ENCODE measurements at places on chromosomes 3 and 15. TPM values are rescaled to one million over a fixed set of nuclear protein-coding genes. Genes with fewer than 3 reads are reported as not detected.
A peak's percentile ranks its signal among the peaks of the same experiment; 100 is the strongest.

DNA sequence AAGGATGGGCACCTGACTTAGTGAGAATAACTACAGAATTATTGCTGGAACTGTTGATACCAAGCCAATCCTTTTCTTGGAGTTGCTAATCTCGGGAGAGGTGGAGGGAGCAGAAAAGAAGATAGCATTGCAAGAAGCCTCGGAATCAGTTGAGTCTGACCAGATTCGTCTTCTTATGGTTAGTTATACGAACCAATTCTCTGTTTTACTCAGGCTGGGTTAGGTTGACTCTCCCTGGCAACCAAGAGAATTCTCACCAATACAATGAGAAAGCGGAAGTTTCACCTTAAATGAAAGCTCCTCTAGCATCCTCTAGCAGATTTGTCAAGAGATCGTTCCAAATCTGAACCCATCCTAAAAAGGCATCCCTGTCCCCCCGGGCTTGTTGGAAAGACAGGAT, 43.5 kb upstream of the UBE2E1 start:
- no peak for DNase-seq

DNA sequence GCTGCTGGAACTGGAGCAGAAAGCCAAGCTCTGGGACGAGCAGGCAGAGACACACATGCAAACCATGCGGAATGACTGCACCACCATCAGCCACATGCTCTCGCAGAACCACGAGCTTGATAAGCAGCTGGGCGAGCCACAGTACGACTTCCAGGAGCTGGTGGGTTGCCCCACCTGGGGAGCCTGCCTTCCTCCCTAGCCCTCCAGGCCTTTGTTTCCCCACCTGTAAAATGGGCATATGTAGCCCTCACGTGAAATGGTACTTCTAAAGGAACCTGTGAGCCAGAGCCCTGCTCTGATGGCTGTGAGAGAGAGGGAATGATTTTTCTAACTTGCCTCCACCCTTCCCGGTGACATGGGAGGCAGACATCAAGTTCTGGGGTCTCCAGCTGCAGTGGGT, 44.6 kb upstream of the GOLGA6B start:
- DNase-seq = no peak

LCTL gene
- 4.6 TPM for total RNA-seq

WDR93 gene
- 0.25 TPM for total RNA-seq

DNA sequence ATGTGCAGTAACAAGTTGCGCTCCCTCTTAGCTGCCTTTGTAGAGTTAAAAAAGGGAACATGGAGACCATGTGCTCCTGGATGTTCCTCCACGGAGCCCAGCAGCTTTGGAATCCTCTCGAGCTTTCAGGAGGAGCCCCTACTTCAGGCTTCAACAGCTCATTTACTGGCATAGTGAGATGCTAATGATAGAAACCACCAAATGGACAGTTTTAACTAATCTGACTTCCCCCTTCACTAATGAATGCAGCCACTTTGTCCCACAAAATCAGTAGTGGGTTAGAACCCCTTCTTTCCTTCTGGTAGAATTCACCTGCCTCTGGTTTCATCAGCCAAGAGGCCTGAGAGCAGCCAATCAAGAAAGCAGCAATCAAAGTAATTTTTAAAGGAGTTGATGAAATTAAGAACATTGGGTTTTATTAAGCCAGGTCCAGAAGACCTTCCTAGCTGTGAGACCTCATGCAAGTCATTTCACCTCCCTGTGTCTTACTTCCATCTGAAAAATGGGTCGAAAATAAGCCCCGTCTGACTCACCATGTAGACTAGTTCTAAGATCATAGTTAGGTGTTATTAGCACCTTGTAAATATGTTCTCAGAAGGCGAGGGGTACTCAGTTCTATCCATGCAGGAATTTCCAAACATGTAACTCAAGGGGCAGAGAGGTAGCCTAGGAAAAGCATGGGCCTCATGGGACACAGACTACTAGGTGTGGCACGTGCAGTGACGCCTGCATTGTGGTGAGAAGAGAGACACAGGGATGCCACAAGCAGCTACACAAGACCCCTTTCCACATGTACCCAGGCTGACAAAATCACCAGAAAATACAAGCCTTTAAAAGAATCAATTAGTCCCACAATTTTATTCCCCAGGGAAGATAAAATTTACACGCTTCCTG, 179.7 kb upstream of the LPP start:
- DNase-seq = no peak

DNA sequence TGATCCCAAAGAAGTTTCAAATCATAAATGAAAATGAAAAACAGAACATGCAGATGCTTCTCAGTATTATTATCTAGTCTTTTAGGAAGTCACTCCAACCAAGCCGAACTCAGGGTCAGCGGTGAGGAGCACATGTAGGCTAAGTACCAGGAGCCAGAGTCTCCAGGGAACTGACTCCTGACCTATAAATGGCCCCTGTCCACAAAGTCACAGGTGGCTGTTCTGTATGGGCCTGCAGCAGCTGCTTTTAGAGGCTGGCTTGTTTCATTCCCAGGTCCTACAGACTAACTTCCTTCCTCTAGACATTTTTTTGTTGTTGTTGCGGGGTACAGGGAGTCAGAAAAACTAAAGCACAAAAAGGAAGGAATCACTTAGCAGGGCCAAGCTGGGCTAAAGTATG, 54.6 kb downstream of the DAPK2 start:
- DNase-seq = no peak

DNA sequence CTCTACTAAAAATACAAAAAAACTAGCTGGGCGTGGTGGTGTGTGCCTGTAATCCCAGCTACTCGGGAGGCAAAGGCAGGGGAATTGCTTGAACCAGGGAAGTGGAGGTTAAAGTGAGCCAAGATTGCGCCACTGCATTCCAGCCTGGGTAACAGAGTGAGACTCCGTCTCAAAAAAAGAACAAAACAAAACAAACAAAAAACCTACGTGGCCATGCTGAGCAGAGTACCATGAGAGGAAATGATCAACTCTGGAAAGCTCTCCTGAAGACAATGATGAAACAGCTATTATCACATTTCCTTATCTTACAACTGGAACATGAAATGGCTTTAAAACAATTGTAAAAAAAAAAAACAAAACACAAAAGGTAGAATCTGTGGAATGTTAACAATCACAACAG, 75.2 kb downstream of the CHSY1 start:
- DNase-seq = peak; percentile 48

MGLL gene
- 11.9 TPM for total RNA-seq

DNA sequence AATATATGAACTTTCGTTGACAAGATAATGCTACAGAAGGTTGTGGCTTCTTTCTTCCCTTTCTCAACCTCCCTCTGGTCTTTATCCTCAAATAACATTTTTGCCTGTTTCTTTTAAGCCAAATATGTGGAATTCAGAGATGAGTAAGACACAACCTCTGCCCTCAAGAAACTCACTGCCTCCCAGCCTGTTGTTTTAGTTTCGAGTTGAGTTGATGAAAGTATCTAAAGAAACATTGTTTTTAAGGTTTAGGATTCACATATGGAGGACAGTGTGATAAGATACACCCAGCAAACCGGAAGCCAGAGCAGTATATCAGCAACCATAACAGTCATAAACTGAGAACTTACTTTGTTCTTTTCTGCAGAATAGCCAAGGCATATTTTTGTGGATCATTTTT, 218.6 kb downstream of the THSD4 start:
- DNase-seq = peak; percentile 54

- DNase-seq = no peak
These were observed at the start of gene TRAT1 for GRCh38 chr3:108822123-108822897. Gene TRAT1 (plus strand): TSS chr3:108822786. CDS start chr3:108822928, 142 bp downstream.

GRCh38 chr3:175983379-175983778, 1124.2 kb downstream of the NAALADL2 start:
- peak; percentile 52 for DNase-seq

TNNC1 gene
- total RNA-seq = not detected

GRCh38 chr3:195889870-195890295, 18.5 kb downstream of the TNK2 start:
- no peak for DNase-seq

DNA sequence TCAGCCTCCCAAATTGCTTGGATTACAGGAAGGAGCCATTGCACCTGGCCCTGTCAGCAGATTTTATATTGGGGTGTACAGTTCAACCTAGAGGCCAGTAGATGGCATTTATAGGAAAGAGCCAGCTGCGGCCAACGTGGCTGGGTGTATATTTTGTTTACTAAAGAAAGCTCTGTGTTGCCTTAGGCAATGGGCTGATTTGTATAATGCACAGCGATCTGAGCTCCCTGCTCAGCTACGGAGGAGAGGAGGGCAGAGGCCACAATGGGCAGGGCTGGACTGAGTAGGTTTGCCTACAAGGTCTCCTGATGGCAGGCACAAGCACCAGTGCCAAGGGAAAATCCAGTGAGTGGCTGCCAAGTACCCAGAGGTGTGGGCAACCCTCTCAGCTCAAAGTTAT, 282.4 kb downstream of the ARPP21 start:
- DNase-seq = peak; percentile 31

- DNase-seq = peak; percentile 81
These were observed 79.1 kb upstream of the MEF2A start for GRCh38 chr15:99486371-99487336.

CCDC39 gene
- not detected for total RNA-seq

- peak; percentile 78 for DNase-seq
These were observed 175.0 kb downstream of the CFAP20DC start for GRCh38 chr3:58874795-58875194.

- no peak for DNase-seq
These were observed 74.6 kb downstream of the CCK start for GRCh38 chr3:42191443-42191747.

DNA sequence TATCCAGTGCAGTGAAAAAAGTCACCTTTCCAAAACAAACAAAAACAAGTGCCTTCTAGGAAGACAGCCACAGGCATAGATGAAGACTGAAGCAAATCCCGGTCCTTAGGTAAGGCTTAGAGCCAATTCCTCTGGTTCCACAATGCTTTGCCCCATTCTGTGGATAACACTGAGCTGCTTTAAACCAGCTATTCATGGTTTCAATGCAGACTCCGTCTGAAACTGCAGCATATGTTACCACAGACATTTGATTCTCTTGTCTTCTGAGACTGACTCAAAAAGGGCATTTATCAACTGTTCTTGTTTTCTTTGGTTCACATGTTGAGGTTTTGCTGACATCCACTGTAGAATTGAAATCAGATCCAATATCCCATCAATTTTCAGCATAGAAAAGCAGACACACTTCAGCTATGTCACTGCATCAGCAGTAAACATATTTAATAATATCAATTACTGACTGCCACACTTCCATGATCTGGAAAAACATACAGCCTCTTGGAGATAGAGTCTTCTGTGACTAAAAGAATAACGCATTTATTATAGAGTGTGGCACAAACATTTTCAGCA, 659.3 kb downstream of the ROBO2 start:
- DNase-seq = no peak

DNA sequence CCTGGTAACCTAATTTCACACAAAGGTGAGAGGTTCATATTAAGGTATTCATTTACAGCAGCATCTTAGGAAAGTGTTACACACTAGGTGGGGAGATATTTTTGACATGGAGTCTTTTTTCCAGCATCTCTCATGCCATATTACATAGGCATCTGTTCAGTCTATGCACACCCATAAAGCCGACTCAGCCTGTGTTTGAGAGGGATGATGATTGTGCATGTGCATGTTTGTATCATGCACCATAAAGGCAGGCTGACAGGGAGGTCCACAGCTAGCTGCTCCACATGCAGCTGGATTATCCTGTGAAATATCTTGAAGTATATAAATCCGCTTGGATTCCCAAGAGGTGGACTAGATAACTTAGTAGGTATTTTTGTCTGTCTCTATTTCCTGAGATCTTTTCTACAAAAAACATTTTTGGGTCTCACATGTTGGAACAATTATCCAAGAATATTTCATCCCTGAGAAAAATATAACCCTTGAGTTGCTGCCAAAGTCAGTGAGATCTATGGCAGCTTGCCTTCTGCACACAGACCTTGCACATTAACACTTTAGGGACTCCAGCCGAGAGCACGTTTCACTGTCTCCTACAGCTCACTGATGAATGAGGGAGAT, 288.4 kb upstream of the DPH6 start:
- no peak for DNase-seq

- no peak for DNase-seq
These were observed 283.3 kb downstream of the KLF13 start for GRCh38 chr15:31609906-31610305.

GRCh38 chr3:25863011-25863415, 73.1 kb downstream of the OXSM start:
- no peak for DNase-seq

GRCh38 chr15:70264014-70264582, 166.4 kb upstream of the TLE3 start:
- DNase-seq = peak; percentile 53

GRCh38 chr3:73255609-73256029, 194.2 kb downstream of the EBLN2 start:
- DNase-seq = peak; percentile 45

CD276 gene
- 92.9 TPM for total RNA-seq

DNA sequence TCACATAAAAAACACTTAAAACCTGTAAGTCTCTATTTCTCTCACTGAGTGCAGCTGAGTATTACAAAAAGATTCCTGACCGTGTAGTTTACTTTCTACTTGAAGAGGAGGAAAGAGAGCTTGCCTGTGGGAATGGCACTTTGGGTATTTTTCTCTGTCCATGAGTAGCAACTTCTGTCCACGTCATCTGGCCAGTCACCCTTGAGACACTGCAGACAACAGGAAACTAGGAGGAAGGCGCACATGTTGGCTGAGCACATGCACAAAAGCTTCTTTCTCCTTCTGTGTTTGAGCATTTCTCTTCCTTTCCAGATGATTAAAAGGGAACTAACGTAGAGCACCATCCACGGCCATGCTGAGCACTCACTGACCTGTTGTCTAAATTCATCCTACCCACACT, 19.7 kb downstream of the STARD5 start:
- peak; percentile 15 for DNase-seq

GRCh38 chr15:67127331-67127664, 61.9 kb downstream of the SMAD3 start:
- no peak for DNase-seq

- peak; percentile 51 for DNase-seq
These were observed 7.3 kb downstream of the KIF23 start for GRCh38 chr15:69421498-69421897.

SEMA4B gene
- 27.2 TPM for total RNA-seq

DNA sequence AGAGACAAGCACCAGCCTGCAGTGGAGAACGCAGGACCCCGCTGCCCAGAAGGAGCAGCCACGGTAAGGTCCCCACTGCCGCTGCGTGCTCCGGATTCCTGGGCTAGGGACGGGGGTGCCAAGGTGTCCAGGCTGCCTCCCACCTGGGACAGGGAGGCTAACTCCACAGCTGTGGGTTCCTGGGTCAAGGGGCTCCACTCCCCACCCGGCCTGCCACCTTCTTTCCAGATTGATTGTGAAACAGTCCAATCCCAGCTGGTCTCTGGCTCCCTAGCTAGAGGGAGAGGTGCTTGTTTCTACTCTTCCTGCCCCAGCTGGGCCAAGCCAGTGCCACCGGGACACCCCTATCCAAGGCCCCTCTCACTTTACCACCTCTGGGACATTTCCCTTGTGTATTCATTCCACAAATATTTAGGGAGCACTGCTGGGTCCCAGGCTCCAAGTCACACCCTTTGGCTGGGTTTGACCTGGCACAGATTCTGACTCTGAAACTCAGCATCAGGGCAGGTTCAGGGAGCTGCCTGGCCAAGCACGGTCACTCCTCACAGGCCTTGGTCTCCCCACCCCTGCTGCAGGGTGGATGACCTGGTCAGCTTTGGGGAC, 1.9 kb downstream of the PAK6 start:
- DNase-seq = peak; percentile 55

ARRDC4 gene
- 9.9 TPM for total RNA-seq

SLC12A8 gene
- total RNA-seq = 57.6 TPM

- peak; percentile 16 for DNase-seq
These were observed 192.9 kb upstream of the CADPS start for GRCh38 chr3:63067999-63068645.

GRCh38 chr15:100131321-100132224, 210.2 kb downstream of the ADAMTS17 start:
- DNase-seq = peak; percentile 36

- DNase-seq = peak; percentile 49
These were observed 248.8 kb upstream of the NSMCE3 start for GRCh38 chr15:29518442-29518841.

OSTN gene
- not detected for total RNA-seq

Measured in M059J (cell line).